ENCODE measurements at places on chromosomes 2 and 18.

DNA sequence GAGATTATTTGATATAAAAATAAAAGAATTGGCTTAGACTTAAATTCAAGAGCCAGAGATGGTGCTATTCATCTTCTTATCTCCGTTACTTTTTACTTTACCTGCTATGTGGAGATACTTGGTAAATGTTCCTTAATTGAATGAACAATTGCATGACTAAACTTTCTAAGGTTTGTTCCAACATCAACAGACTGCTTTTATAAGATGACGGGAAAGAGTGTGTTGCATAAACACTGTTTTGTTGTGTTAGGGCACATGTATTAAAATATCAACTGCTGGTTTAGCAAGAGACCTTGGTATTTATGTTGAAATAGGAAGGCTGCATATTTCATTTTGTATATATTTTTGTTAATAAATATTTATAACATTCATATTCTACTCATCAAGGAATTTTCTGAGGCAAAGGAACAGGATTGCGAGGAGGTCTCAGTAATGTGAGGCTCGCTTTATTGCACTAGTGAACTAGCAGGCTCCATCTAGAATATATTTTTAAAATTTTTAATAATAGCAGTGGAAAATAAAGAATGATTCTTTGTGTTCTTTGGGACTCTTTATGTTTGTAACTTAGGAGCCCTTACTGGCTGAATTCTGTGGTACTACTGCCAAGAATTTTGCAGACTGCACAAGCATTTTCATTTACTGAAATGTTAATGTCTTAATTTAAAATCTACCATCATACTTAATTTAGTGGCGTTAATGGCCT lies 10.7 kb upstream of the NFE2L2 start:
- no peak for DNase-seq

- DNase-seq, result no peak
Observed at GRCh38 chr2:42914314-42914713, 121.9 kb upstream of the HAAO start.

- DNase-seq, result no peak
Observed at GRCh38 chr2:190678444-190679162, 29.7 kb downstream of the NAB1 start.

GRCh38 chr2:38146275-38146906 lies 70.4 kb upstream of the CYP1B1 start:
- DNase-seq, result no peak

- DNase-seq, result no peak
Observed at GRCh38 chr2:7436096-7436906, 519.1 kb downstream of the RNF144A start.

GRCh38 chr2:173349287-173349686 lies 5.4 kb upstream of the CDCA7 start:
- no peak for DNase-seq

DNA sequence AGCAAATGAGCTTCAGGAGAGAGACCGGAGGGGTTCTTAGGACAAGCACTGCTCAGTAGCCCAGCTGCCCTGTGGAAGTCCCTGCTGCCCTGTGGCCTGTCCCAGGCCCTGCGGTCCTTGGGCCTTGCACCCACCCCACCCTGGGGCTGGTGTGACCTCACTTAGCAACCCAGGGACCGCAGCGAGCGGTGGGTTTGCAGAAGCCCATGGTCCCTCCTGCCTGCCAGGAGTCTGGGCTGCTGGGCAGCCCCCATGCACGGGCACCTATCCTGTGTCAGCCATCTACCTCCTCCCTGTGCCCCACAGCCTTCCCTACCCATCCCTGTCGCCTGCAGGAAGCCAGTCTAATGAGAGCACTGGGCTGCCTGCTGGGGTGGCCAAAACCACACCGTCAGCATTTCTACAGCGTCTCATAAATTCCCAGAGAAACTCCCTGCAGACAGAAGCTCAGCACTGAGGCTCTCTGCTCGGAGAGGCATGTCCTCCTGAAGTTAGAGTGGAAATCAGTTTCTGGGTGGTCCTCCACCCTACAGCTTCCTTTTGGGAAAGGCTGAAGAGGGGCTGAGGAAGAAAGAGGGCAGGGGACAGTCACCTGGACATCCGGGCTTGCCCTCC lies 231.1 kb upstream of the HS6ST1 start:
- DNase-seq, result no peak

DNA sequence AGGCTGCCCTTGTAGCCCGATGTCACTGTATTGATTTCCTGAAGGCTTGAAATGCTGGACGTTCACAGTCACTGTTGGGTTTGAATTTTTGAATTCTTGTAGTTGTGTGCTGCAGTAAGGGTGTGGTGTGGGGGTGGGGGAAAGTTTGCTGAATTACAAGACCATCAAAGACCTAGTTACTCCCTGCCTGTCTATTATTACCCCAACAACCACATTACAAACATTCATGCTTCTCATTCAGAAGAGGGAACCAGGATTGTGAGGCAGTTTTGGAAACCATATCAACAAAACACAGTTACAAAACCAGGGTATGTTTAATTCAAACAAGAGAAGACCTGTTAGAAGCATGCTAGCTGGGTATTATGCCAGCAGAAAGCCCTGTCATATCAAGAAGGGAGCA lies 85.8 kb downstream of the CLHC1 start:
- DNase-seq, result no peak

GRCh38 chr2:143935482-143935752 lies 584.5 kb downstream of the ZEB2 start:
- no peak for DNase-seq

DNA sequence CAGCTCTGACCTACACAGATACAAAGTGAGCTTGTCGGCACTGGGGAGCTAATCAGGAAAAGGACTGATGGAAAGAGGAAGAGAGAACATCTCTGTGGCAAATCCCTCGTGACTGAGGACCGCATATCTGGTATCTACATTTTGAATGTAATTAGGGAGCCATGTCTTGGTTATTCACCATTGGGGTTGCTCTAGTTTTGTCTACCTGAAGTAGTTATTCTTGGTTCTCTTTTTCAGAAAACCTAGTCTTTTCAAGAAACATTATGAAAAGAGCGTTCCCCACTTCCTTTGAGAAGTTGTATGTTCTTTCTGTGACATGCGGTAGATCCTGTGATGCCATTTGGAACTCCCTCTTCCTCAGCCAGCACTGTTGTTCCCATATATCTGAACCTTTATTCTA lies 104.4 kb downstream of the DOCK10 start:
- no peak for DNase-seq

DNA sequence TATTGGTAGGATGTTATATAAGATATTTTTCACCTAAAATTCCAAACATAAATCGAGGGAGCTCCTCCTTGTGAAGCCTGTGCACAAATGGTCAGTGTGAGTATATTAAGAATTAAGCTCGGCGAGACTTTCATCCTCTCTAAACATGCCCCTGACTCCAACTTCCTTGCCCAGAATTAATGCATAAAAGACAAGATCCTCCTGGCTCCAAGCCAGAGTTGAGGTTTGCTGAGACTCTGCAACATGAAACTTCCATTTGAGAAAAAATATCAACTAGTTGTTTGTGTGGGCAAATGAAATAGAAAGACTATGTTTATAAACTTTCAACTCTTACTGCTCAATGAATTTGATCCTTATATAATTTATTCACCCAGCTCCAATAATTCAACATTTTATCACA lies 68.1 kb downstream of the CCDC178 start:
- DNase-seq, result no peak

- DNase-seq, result no peak
Observed at GRCh38 chr2:22901471-22902179, 483.4 kb upstream of the KLHL29 start.

DNA sequence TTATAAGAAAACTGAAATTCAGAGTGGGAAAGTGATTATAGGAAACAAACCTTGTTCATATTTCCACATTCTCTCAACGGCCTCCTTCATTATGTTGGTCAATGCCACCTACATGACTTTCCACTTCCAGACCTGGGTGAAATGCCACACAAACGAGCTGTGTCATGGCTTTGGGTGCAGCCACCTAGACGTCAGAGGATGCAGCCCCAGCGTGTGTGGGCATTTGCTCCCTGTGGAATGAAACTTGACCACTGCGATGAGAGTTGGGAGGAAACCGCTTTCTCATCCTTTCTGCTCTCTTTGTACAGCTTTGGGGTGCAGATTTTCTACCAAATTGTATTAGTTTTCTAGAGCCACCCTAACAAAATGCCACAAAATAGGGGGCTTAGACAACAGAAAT lies 291.0 kb downstream of the CYRIA start:
- DNase-seq, result no peak

GRCh38 chr18:34039201-34039600 lies 185.5 kb downstream of the NOL4 start:
- no peak for DNase-seq

GRCh38 chr2:238574490-238575271 lies 148.0 kb downstream of the ASB1 start:
- DNase-seq, result no peak

DNA sequence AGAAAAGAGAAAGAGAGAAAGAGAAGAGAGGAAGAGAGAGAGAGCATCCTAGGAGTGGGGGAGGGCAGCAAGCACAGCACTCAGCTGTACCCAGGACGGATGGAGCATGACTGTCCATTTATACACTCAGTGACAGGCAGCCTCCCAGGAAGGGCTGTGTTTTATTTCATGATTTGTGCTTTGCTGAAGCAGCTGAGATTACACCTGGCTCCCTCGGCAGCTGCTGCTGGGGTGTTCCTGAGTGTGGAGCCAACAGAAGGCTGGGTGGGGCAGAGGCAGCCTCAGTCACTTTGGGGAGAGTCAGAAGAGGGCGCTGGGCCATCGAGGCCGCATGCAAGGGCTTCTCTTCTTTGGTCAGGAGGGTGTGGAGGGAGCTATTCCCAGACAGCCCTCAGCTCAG lies 47.8 kb upstream of the TEX51 start:
- DNase-seq, result no peak

GRCh38 chr2:126828051-126828450 lies 70.6 kb upstream of the TEX51 start:
- no peak for DNase-seq

- DNase-seq, result no peak
Observed at GRCh38 chr2:207848545-207848928, 78.8 kb upstream of the FZD5 start.

- no peak for DNase-seq
Observed at GRCh38 chr2:15359716-15360531, 201.2 kb downstream of the NBAS start.

- no peak for DNase-seq
Observed at GRCh38 chr2:226956659-226957058, 120.8 kb downstream of the RHBDD1 start.
